ENCODE measurements at places on chromosomes 12 and 14.
A peak's percentile ranks its signal among the peaks of the same experiment; 100 is the strongest.

GRCh38 chr14:24051176-24051788 lies 527 bp upstream of the CARMIL3 start:
- DNase-seq = no peak
- no peaks in the 10 kb centered on the region for H3K36me3 ChIP-seq
- peaks cover 18% of the 10 kb centered on the region for H3K4me1 ChIP-seq
- no peaks in the 10 kb centered on the region for H3K27me3 ChIP-seq
- H3K27ac ChIP-seq = peak overlapping the region; percentile 76
- H3K4me3 ChIP-seq = peak overlapping the region; percentile 58

GRCh38 chr12:131747276-131748177 lies 36.6 kb downstream of the SFSWAP start:
- no peaks in the 10 kb centered on the region for H3K36me3 ChIP-seq
- no peak for DNase-seq
- no peaks in the 10 kb centered on the region for H3K27me3 ChIP-seq
- H3K4me1 ChIP-seq = no peaks in the 10 kb centered on the region
- no peak overlapping the region for H3K4me3 ChIP-seq
- no peak overlapping the region for H3K27ac ChIP-seq

GRCh38 chr14:21498540-21499526 lies 12.3 kb downstream of the METTL3 start:
- no peaks in the 10 kb centered on the region for H3K27me3 ChIP-seq
- peaks cover 69% of the 10 kb centered on the region for H3K36me3 ChIP-seq
- DNase-seq = no peak
- no peaks in the 10 kb centered on the region for H3K4me1 ChIP-seq

GRCh38 chr12:88310666-88311065 lies 168.6 kb downstream of the TMTC3 start:
- H3K27me3 ChIP-seq = no peaks in the 10 kb centered on the region
- H3K36me3 ChIP-seq = no peaks in the 10 kb centered on the region
- no peak overlapping the region for H3K27ac ChIP-seq
- no peak for DNase-seq
- H3K4me3 ChIP-seq = no peak overlapping the region
- no peaks in the 10 kb centered on the region for H3K4me1 ChIP-seq

- no peaks in the 10 kb centered on the region for H3K4me1 ChIP-seq
- no peaks in the 10 kb centered on the region for H3K27me3 ChIP-seq
Measured at GRCh38 chr12:31249356-31249755, 76.6 kb downstream of the SINHCAF start.

DNA sequence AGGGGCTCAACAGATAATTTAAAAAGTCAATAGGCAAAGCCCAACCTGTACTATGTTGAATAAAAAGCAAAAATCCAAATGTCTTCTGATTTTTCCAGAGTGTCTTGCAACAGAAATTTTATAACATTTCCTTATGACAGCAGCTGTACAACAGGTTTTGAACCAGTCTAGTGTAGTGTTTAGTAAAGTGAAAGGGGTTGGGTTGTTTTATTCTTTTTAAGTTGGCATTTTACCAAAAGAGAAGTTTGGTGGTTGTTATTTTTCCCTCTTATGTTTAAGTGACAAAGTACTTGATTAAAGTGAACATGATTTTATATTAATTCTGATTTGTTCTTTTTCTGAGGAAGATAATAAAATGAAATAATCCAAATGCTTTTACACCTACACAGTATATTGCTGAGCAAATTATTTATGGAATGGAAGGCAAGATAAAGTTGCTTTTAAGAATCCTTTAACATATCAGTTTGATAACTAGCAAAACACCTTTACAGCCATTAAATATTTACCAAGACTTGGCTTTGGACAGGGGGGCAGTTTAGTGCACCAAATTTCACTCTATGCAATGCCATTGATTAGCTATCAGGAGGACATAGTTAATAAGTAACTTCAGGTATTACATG lies 128.9 kb downstream of the FOXA1 start:
- no peak for DNase-seq
- no peak overlapping the region for H3K27ac ChIP-seq
- H3K27me3 ChIP-seq = no peaks in the 10 kb centered on the region
- H3K36me3 ChIP-seq = no peaks in the 10 kb centered on the region
- no peaks in the 10 kb centered on the region for H3K4me1 ChIP-seq
- H3K4me3 ChIP-seq = no peak overlapping the region

- no peak overlapping the region for H3K27ac ChIP-seq
- no peak overlapping the region for H3K4me3 ChIP-seq
- H3K27me3 ChIP-seq = no peaks in the 10 kb centered on the region
Measured at GRCh38 chr12:51852404-51853137, 4.1 kb upstream of the FIGNL2 start.

GRCh38 chr12:51593539-51593938 lies 2.5 kb downstream of the SCN8A start:
- no peak for DNase-seq
- no peaks in the 10 kb centered on the region for H3K27me3 ChIP-seq
- H3K4me1 ChIP-seq = peaks cover 5% of the 10 kb centered on the region
- H3K4me3 ChIP-seq = no peak overlapping the region
- no peak overlapping the region for H3K27ac ChIP-seq

- no peaks in the 10 kb centered on the region for H3K27me3 ChIP-seq
- no peaks in the 10 kb centered on the region for H3K36me3 ChIP-seq
- DNase-seq = no peak
- no peaks in the 10 kb centered on the region for H3K4me1 ChIP-seq
- H3K4me3 ChIP-seq = no peak overlapping the region
Measured at GRCh38 chr14:71604231-71604630, 328.0 kb upstream of the RGS6 start.

GRCh38 chr14:57796556-57796955 lies 69.3 kb downstream of the SLC35F4 start:
- DNase-seq = no peak
- no peak overlapping the region for H3K27ac ChIP-seq
- no peak overlapping the region for H3K4me3 ChIP-seq
- no peaks in the 10 kb centered on the region for H3K4me1 ChIP-seq
- H3K27me3 ChIP-seq = no peaks in the 10 kb centered on the region

- H3K4me3 ChIP-seq = no peak overlapping the region
- H3K4me1 ChIP-seq = no peaks in the 10 kb centered on the region
- DNase-seq = no peak
- no peak overlapping the region for H3K27ac ChIP-seq
- H3K36me3 ChIP-seq = no peaks in the 10 kb centered on the region
Measured at GRCh38 chr14:22412926-22413411, 176.1 kb downstream of the DAD1 start.

- peaks cover 14% of the 10 kb centered on the region for H3K4me1 ChIP-seq
- no peak overlapping the region for H3K4me3 ChIP-seq
- no peaks in the 10 kb centered on the region for H3K27me3 ChIP-seq
Measured at GRCh38 chr14:72612041-72612440, 281.9 kb downstream of the DPF3 start.

DNA sequence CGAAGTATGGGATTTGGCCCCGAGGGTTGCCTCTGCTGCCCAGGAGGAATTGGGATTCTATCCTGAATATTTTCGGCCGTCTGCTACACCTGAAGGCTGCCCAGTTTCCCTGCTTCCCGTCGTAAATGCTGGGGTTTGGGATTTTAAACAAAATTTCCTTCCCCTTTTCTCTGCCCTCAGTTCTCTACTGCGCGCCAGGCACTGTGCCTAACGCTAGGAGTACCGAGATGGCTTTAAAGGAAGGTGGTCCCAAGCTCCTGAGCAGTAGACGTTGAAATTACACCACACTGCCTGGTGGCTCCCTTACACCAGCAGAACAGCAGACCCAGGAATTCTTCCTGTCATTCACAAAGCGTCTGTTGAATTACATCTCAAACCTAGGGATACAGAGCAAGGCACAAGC lies 566 bp upstream of the PRDM4 start:
- peak overlapping the region; percentile 79 for H3K4me3 ChIP-seq
- H3K36me3 ChIP-seq = no peaks in the 10 kb centered on the region
- H3K27ac ChIP-seq = peak overlapping the region; percentile 36
- peaks cover 31% of the 10 kb centered on the region for H3K4me1 ChIP-seq

GRCh38 chr14:66114071-66114470 lies 372.1 kb upstream of the CCDC196 start:
- DNase-seq = no peak
- no peaks in the 10 kb centered on the region for H3K4me1 ChIP-seq
- no peaks in the 10 kb centered on the region for H3K27me3 ChIP-seq
- no peak overlapping the region for H3K27ac ChIP-seq
- H3K36me3 ChIP-seq = no peaks in the 10 kb centered on the region

DNA sequence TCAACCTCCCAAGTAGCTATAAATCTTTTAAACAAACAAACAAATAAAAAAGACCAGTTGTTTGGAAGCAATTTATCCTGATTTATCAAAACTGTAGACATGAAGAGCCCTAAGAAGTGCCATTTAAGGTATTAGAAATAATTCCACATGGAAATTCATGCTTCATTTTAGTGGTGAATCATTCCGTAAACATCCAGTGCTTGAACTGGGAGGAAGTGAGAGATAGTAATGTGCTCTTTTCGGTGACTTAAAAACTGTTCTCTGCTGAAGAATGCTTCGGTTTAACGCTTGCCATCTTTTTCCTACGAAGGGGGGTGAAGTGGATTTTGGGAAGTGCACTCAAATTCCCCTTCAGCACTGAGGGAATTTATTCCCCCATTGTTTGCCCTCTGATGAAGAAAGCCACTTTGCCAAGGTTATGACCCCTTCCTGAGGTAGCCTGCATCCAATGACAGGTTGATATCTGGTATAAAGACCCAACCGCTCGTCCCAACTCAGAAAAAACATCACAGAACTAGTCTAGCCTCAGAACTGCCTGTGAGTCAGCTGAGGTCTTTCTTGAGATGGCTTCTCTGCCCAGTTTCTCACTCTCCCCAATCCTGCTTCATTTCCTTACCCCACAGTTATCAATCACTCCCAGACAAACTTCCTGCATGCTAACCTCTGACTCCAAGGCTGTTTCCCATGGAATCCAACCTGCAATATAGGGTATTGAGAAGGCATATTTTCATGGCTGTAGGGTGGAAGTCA lies 244.1 kb downstream of the AEBP2 start:
- no peak overlapping the region for H3K27ac ChIP-seq
- H3K36me3 ChIP-seq = no peaks in the 10 kb centered on the region
- no peaks in the 10 kb centered on the region for H3K4me1 ChIP-seq
- DNase-seq = no peak
- H3K27me3 ChIP-seq = no peaks in the 10 kb centered on the region

DNA sequence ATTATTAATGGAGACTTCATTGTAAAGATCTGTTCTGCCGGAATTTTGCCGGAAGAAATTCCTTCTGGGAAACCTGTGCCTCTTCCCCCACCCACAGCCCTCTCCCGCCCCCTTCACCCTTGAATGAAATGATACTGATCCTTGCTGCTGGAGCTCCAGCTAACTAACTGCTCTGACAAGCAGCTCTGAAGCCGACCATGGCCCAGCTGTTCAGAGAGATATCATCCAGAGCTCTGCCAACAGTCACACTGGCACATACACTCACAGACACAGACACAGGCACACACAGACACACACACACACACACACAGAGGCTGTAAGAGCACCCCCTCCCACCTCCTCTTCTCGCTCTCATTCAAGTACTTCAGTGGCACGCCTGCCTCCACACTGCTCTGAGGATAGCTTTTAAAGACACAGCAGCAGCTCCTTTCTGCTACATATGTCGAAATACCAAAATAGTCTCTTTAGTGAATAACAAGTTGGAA lies 88.6 kb downstream of the R3HDM2 start:
- H3K27ac ChIP-seq = no peak overlapping the region
- DNase-seq = no peak
- no peak overlapping the region for H3K4me3 ChIP-seq
- H3K36me3 ChIP-seq = no peaks in the 10 kb centered on the region
- no peaks in the 10 kb centered on the region for H3K4me1 ChIP-seq
- H3K27me3 ChIP-seq = no peaks in the 10 kb centered on the region

DNA sequence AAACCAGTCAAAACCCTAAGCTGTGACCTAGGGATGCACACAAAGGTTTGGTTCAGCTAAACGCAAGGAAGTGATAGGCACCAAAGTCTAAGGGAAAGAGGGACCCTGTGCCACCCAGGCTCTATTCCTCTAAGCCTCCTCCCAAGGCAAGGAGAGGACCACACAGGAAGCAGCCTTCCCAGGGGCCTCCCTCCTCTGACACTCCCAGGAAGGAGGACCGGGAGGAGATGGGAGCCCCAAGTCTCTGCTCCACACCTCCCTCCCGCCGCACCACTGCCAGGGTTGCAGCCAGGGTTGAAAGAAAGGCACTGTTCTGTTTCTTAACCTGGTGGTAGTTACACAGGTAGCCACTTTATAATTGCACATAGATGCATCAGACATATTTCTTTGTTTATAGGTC lies 21.9 kb downstream of the TCHP start:
- no peaks in the 10 kb centered on the region for H3K4me1 ChIP-seq
- no peak overlapping the region for H3K4me3 ChIP-seq
- H3K27ac ChIP-seq = no peak overlapping the region
- no peak for DNase-seq

DNA sequence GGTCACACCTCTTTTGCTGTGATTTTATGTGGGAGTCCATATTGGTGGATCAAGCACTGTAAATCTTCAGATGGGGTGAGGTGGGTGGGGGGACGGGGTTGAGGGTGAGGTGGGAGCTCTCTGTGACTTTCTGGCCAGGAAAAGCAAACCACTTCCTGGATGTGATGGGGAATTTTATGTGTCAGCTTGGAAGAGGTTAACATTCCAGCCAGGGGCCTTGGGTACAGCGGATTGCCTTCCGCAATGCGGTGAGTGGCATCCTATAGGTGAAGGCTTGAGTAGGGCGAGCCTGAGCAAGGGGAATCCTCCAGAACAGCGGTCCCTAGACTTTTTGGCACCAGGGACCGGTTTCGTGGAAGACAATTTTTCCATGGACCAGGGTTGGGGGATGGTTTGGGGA lies 36.2 kb downstream of the DLK1 start:
- no peaks in the 10 kb centered on the region for H3K4me1 ChIP-seq
- no peak for DNase-seq
- H3K27ac ChIP-seq = no peak overlapping the region
- no peaks in the 10 kb centered on the region for H3K36me3 ChIP-seq
- no peak overlapping the region for H3K4me3 ChIP-seq

- no peaks in the 10 kb centered on the region for H3K27me3 ChIP-seq
- H3K27ac ChIP-seq = peak overlapping the region; percentile 30
- H3K4me3 ChIP-seq = peak overlapping the region; percentile 54
- DNase-seq = no peak
Measured at GRCh38 chr12:117098361-117099217, 627 bp downstream of the TESC start.

DNA sequence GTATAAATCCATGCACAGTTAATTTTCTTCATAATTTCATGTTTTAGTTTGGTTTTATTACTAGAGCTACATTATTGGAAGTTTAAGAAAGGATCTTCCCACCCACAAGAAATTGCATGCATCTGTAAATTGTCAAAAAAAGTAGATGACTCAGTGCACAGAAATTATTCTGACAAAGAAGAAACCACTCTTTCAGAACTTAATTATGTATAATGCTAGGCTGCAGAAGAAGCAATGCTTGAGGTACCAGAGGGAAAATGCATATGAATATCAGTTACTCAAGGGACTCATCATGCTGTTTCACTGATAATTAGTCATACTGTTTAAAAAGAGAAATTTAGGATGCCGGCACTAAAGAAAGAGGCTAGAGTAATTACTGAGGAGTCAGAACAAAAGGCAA lies 147.0 kb downstream of the SLC16A7 start:
- no peak for DNase-seq
- H3K27me3 ChIP-seq = no peaks in the 10 kb centered on the region
- no peaks in the 10 kb centered on the region for H3K36me3 ChIP-seq
- H3K27ac ChIP-seq = no peak overlapping the region
